ENCODE measurements at places on chromosomes 3 and 15.

GRCh38 chr15:70428211-70428822 is 330.6 kb upstream of the TLE3 start:
- DNase-seq = no peak

DNA sequence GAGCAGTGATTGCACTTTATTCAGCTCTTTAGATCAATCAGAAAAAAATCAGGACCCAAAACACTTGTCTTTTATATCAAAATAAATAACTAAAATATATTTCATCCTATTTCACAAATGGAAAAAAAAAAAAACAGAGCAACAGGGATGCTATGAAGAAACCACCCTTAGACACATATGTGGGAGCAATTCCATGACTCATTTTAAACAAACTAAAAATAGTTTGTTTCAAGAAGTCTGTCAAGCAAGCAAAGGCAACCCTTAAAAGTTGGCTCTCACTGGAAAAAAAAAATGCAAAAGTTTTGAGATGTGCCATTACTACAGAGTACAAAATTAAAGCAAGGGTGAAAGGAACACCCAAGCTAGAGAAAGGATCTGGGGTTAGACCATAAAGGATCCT is 5.7 kb downstream of the ATP13A3 start:
- DNase-seq = no peak

DNA sequence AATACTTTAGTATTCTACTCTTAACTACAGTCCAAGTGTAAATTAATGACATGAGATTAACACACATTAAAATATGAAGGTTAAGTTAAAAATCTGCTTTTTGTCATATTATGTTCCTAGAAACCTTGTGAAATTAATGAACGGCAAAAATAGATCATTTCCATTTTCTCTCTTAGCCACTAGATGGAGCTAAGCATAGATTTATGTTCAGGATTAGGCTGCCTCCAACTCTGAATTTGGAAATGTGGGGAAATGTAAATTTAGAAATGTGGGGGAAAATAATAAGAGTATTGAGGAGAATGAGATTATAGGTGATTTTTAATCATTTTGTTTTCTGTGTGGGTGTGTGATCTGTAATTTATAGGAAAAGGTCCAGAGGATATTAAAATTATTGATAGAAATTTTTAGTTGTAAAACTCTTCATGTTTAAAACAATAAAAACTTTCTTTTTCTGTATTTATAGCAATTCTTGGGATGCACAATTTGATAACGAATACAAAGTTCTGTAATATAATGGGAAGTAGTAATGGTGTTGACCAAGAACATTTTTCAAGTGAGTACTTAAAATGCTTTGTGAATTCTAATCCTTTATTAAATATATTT is 59.2 kb downstream of the TMOD3 start:
- DNase-seq = no peak

DNA sequence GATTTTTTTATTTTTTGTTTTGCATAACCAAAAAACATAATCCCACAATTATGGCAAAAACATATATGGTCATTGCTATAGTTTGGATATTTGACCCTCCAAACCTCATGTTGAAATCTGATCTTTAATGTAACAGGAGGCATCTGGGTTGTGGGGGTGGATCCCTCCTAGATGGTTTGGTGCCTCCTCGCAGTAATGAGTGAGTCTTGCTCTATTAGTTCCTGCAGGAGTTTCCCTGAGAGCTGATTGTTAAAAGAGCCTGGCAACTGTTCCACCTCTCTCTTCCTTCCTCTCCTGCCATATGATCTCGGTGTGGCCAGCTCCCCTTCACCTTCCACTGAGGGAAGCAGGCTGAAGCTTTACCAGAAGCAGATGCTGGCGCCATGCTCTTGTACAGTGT is 33.2 kb upstream of the TRIM59 start:
- DNase-seq = no peak

DNA sequence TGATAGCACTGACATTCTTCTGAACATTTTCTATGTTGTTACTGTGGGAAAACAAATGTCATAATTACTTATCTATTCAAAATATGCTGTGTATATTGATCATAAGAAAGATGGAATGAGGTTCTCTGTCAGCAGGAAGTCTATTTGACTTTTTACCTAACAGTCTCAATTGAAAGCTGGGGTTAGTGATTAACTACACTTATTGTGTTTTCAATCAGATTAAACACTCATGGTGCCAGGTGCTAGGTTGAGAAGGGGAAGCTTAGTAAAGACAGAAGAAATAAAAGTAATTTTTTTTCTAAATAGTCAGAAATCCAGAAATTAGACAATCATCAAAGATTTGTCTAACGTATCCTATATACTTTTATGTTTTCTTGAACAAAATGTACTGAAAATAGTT is 281.0 kb upstream of the NR2E3 start:
- DNase-seq = no peak

- DNase-seq = no peak
Observed at GRCh38 chr3:101189176-101189575, 131.2 kb downstream of the IMPG2 start.

DNA sequence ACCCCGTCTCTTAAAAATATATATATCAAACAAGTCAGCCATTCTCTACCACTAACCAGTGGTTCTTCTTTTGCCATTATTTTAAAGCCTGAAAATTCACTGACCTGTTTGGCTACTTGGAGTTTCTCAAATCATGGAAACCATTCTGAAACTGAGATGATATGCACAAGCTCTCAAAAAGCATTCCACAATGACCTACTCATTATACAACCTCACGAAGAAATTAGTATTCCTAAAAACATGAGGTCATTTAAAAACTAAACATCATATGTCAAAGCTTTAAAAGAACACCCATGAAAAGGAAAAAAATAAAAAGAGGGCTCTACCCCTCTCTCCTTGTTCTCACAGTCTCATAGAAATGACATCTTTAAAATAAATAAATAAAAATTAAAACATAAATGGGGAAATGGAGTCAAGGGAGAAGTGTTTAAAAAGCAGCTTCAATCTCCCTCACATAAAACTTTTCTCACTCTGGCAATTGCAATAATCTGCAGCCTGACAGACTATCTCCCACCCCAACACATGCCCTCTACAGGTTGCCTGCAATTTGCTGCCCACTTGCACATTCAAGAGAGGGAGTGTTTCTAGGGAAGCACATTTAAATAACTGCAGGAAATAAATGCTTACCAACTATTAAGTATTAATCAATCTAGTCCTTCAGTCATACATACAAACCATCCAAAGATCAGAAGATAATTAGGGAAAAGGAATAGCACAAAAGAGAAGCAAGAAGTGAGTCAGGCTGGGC is 73.3 kb downstream of the TRANK1 start:
- no peak for DNase-seq

DNA sequence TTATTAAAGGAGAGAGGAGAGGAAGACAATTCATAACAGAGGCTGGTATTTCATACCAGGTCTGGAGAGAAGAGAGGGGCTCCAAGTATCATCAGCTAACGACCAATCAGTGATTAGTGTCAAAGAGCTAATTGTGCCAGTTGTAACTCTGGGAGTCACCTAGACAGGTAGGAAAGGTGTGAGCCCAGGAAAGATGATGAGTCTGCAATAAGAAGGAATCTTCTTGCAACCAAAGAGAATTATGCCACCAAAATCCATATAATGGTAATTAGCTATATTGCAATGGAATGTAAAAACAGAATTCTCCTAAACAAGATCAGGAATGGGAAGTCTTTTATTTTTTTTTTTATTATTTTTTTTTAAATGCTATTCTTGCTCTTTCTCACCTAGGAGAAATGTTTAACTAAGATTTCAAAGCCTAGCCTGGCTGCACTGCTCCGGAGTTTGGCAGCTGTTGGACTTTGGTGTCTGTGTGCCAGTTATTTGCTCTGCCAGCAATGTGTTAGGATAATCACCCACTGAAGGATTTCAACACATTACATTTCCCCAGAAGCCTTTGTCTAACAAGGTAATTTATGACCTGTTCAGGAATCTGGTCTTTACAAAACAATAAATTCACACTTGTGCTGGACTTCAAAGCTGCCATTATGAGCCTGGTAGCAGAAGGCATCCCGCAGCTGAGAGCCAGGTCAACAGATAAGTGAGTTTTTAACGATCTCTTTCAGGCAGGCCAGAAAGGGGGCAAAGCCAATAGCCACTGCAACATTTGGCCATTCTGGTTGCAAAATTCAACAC is 89.4 kb downstream of the FOXB1 start:
- no peak for DNase-seq

GRCh38 chr3:121834157-121834670 is 646 bp downstream of the IQCB1 start:
- no peak for DNase-seq

- DNase-seq = no peak
Observed at GRCh38 chr3:69451594-69451993, 65.7 kb upstream of the FRMD4B start.

GRCh38 chr3:186760141-186760833 is 23.1 kb upstream of the EIF4A2 start:
- no peak for DNase-seq

GRCh38 chr15:64060716-64061115 is 14.4 kb upstream of the DAPK2 start:
- no peak for DNase-seq

DNA sequence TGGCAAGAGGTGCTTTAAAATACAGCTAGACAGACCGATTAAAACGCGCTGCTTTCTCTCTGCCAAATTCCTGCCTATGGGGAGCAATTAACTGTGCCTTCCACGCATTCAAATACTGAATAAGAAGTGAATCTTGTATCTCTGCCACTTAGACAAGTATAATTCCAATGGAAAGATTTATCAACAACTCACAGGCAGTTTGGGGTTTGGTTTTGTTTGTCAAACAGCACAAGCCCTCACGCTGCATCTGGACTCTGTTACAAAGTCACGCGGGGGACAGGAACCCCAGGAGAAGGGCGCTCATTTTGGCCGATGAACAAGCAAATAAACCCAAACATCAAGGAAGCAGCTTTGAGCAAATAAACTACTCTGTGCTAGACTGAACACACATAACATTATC is 61.8 kb upstream of the TMCO5A start:
- DNase-seq = no peak
